ENCODE measurements at places on chromosomes 1 and 21. TPM values are rescaled to one million over a fixed set of nuclear protein-coding genes. Genes with fewer than 3 reads are reported as not detected.
A peak's percentile ranks its signal among the peaks of the same experiment; 100 is the strongest.

Gene CTNNBIP1
- total RNA-seq: 20.8 TPM

Gene CLEC20A
- total RNA-seq: 4.6 TPM

Gene HSPB7
- 10.4 TPM for total RNA-seq

Gene RPE65
- total RNA-seq: not detected

Gene PRAMEF12
- total RNA-seq: not detected

Gene MPL
- not detected for total RNA-seq

Gene CD52
- not detected for total RNA-seq

Gene TRAF3IP3
- 8.0 TPM for total RNA-seq

Gene IARS2
- total RNA-seq: 51.1 TPM

Gene S1PR1
- 75.1 TPM for total RNA-seq

GRCh38 chr21:26593800-26594199, 20.7 kb upstream of the CYYR1 start:
- DNase-seq: no peak
- no peak overlapping the region for H3K27ac ChIP-seq
- no peaks in the 10 kb centered on the region for H3K36me3 ChIP-seq
- no peaks in the 10 kb centered on the region for H3K4me1 ChIP-seq
- no peaks in the 10 kb centered on the region for H3K27me3 ChIP-seq

DNA sequence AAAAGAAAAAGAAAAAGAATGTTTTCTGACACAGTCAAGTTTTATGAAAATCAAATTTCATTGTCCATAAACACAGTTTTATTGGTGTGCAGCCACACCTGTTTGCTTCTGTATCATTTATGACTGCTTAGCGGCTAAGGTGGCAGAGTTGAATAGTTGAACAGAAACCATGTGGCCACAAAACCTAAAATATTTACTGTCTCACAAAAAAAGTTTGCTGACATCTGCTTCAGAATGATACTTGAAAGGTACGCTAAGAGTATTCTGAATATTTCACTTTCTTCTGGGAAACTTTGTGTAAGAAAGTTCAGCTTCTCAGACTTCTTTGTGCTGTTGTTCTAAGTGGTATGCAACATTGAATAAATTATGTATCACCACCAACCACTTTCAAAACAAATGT, 6.2 kb downstream of the KCNK1 start:
- peaks cover 8% of the 10 kb centered on the region for H3K27me3 ChIP-seq
- no peaks in the 10 kb centered on the region for H3K36me3 ChIP-seq
- no peak overlapping the region for H3K4me3 ChIP-seq
- DNase-seq: no peak
- no peak overlapping the region for H3K27ac ChIP-seq

DNA sequence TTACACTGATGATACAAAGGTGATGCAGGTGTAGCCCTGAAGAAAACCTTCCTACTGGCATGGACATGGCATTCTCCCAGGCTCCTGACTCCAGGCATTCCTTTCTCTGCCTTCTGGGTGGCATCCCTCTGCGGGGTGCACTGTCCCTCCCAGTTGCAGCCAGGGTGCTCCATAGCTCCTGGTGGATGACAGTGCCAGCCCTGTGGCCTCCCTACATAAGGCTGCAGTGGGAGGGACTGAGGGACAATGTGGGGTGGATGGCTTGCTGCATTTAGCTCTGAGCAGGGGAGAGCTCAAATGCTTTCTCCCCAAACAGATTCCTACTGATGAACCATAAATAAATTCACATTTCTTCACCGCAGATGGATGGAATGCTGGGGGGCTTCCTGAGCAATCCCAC, 97.0 kb upstream of the GJB5 start:
- H3K27me3 ChIP-seq: no peaks in the 10 kb centered on the region
- no peaks in the 10 kb centered on the region for H3K36me3 ChIP-seq
- no peak overlapping the region for H3K4me3 ChIP-seq
- no peak for DNase-seq
- no peak overlapping the region for H3K27ac ChIP-seq
- H3K4me1 ChIP-seq: no peaks in the 10 kb centered on the region

DNA sequence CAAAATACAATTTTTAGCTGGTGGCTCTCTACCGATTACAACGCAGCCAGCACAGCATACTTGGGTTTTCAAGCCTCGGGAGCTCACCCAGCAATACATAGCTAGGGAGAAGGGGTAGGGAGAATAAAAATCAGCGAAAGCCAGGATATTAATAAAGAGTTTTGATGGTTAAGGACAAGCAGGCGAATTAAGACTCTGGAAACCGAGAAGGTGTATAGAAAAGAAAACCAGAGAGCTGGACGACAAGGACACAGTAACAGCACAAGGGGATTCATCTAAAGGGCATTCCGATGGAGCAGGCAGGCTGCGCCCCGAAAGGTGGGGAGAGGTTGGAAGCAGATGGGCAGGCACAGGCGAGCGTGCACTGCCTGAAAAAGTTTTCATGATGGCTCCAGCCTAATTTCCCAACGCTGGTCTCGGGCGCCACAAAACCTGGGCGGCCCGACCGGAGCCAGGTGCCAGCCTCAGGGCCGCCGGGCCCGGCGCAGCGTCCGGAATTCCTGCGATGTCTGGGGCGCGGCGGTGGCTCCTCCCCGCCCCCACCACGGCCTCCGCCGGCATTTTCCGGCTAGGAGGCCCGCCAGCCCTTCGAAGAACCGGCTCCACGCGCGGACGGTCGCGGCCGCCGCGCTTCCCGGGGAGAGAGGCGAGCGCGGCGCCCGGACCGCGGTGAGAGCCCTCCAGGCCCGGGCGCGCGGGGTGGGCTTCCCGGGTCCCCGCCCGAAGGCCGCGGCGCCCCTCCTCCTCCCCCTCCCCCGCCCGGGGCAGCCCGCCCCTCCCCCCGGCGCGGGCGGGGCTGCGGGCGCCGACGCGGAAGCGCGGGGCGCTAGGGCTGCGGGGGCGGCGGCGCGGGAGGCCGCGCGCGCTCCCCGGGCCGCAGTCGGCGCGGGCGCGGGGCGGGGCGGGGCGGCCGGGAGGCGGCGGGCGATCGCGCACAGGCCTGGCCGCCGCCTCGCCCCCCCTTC, 774 bp upstream of the DYRK1A start:
- peak overlapping the region; percentile 100 for H3K27ac ChIP-seq
- peak; percentile 32 for DNase-seq
- H3K4me3 ChIP-seq: peak overlapping the region; percentile 77
- H3K36me3 ChIP-seq: no peaks in the 10 kb centered on the region

- peak; percentile 33 for DNase-seq
- no peak overlapping the region for H3K27ac ChIP-seq
- no peaks in the 10 kb centered on the region for H3K4me1 ChIP-seq
- no peaks in the 10 kb centered on the region for H3K27me3 ChIP-seq
Measured at GRCh38 chr21:42145569-42146272, 73.2 kb upstream of the ABCG1 start.

DNA sequence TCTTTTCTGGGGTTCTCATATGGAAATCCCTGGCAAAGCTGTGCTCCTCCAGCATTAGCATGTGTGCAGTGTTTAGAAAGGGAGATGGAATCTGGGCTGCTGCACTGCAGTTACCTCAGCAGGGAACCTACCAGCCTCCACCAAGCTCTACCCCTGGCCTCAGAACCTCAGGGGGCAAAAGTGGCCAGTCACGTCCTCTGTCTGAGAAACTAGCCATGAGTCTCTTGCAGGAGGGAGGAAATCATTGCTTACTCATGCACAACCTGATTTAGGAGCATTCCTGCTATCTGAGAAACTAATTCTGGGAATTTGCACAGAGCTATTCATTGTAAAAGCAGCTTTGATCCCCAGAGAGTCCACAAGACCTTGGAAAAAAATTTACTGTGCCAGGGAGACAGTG, 80.6 kb upstream of the IPO9 start:
- H3K36me3 ChIP-seq: no peaks in the 10 kb centered on the region
- H3K27ac ChIP-seq: no peak overlapping the region
- no peak overlapping the region for H3K4me3 ChIP-seq

DNA sequence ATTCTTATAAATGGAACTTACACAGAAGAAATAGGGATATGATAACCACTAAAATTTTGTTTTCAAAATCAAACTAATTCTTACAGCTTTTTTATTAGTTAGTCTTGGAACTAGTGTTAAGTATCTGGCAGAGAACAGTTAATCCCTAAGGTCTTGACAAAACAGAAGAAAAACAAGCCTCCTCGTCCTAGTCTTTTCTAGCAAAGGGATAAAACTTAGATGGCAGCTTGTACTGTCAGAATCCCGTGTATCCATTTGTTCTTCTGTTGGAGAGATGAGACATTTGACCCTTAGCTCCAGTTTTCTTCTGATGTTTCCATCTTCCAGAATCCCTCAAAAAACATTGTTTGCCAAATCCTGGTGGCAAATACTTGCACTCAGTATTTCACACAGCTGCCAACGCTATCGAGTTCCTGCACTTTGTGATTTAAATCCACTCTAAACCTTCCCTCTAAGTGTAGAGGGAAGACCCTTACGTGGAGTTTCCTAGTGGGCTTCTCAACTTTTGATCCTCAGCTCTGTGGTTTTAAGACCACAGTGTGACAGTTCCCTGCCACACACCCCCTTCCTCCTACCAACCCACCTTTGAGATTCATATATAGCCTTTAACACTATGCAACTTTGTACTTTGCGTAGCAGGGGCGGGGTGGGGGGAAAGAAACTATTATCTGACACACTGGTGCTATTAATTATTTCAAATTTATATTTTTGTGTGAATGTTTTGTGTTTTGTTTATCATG, 42.3 kb upstream of the LAMC2 start:
- peaks cover 50% of the 10 kb centered on the region for H3K36me3 ChIP-seq
- DNase-seq: no peak
- H3K4me1 ChIP-seq: no peaks in the 10 kb centered on the region
- H3K4me3 ChIP-seq: no peak overlapping the region
- H3K27ac ChIP-seq: no peak overlapping the region

GRCh38 chr21:26473471-26473870, 99.6 kb downstream of the CYYR1 start:
- DNase-seq: no peak
- H3K36me3 ChIP-seq: no peaks in the 10 kb centered on the region
- no peak overlapping the region for H3K4me3 ChIP-seq
- H3K27ac ChIP-seq: no peak overlapping the region
- no peaks in the 10 kb centered on the region for H3K27me3 ChIP-seq

DNA sequence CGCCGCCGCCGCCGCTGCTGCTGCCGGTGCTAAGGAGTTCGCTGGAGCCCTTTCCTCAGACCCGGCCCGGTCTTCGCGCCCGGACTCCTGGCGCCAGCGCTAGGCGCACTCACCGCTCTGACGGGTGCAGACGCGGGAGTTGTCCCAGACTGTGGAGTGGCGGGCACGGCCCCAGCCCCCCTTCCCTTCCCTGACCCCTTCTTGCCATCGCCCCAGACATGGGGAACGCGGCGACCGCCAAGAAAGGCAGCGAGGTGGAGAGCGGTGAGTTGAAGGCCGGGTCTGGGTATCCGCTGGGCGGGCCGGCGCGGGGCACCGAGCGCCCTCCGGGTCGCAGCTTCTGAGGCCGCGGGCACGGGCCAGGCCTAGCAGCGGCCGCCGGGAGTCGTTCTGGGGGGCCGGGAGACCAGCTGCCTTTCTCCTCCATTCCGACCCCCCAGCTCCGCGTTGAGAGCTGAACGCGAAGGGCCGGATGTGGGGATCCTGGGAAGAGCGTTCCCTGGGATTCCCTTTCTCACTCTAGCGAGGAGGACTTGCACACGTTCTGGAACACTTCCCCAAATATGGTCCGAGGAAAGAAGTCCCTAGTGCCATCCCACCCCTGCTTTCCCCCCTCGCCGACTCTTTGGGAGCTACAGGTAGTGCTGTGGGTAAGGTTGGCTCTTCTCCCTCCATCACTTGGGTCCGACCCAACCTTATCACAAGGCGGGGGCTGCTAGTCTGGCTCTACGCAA, 65.8 kb upstream of the PRKACB start:
- H3K4me3 ChIP-seq: peak overlapping the region; percentile 74
- H3K4me1 ChIP-seq: peaks cover 25% of the 10 kb centered on the region
- peak overlapping the region; percentile 89 for H3K27ac ChIP-seq
- H3K36me3 ChIP-seq: no peaks in the 10 kb centered on the region

- no peaks in the 10 kb centered on the region for H3K27me3 ChIP-seq
- H3K4me1 ChIP-seq: peaks cover 20% of the 10 kb centered on the region
- H3K4me3 ChIP-seq: no peak overlapping the region
Measured at GRCh38 chr1:35633547-35633946, 7.8 kb downstream of the PSMB2 start.

DNA sequence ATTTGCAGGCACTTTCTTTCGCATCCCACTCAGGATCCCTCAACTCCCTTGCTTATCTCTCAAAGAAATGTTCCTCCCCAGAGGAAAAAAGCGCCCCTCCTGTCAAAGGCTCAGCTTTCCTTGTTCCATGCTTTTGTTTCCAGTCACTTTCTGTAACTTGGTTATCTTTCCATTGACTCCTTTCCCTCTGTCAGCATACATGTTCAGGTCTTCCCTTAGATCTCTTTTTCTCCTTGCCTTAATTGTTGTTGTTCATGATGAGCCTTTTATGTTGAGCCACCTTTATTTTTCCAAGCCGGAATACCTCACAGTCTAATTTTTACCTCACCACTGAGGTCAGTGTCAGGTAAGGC, 46.5 kb upstream of the PODN start:
- no peaks in the 10 kb centered on the region for H3K27me3 ChIP-seq
- no peaks in the 10 kb centered on the region for H3K4me1 ChIP-seq
- H3K27ac ChIP-seq: peak overlapping the region; percentile 67
- peak overlapping the region; percentile 58 for H3K4me3 ChIP-seq

DNA sequence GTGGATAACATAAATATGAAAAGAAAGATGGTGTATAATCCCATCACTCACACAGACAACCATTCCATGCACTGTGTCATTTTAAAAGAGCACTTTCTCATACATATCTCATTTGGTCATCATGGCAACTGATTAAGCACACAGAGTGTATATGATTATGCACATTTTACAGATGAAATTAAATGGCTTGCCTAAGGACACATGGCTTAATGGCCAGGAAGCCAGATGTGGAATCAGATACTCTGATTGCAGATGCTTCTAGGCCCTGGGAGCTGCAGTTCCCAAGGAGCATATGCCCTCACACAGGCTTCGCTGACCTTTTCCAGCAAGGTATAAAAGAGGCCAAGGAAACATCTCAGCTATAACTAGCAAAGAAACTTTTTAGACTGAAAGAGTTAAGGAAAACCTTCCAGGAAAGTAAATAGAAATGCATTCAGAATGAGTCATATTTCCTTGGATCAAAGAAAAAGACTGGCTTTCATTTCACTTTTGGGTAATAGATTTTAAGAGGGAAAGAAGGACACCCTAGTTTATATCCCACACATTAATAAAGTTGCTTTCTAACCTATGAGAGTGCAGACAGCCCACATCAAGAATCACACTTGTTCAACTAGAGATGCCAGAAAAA, 19.6 kb upstream of the FAM89A start:
- no peaks in the 10 kb centered on the region for H3K36me3 ChIP-seq
- H3K4me3 ChIP-seq: no peak overlapping the region
- H3K27me3 ChIP-seq: no peaks in the 10 kb centered on the region
- no peak overlapping the region for H3K27ac ChIP-seq
- no peaks in the 10 kb centered on the region for H3K4me1 ChIP-seq

GRCh38 chr1:208855403-208855802, 611.2 kb upstream of the PLXNA2 start:
- H3K27me3 ChIP-seq: no peaks in the 10 kb centered on the region
- no peak for DNase-seq

DNA sequence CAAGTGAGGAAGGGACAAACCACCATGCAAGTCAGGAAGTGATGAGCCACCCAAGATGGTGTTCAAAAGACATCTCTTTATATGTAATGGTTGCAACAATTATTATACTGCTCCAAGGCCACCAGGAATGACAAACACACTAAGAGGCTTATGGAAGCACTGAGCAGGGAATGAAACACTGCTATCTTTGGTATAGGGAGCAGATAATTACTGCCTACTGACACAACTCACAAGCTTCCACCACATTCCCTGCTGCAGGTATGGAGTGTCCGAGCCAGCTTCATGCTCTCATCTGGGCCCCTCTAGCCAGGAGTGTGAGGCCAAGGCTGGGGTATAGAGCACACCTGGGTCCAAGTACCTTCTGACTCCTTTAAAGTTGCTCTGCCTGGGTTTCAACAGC, 371.4 kb downstream of the HHAT start:
- no peak overlapping the region for H3K4me3 ChIP-seq
- no peaks in the 10 kb centered on the region for H3K27me3 ChIP-seq
- DNase-seq: no peak
